NCI-H1092 (cell line): ENCODE measurements at places on chromosomes 1 and 21.

- no peak for DNase-seq
Measured at GRCh38 chr21:45129189-45129923, 55.0 kb downstream of the ADARB1 start.

DNA sequence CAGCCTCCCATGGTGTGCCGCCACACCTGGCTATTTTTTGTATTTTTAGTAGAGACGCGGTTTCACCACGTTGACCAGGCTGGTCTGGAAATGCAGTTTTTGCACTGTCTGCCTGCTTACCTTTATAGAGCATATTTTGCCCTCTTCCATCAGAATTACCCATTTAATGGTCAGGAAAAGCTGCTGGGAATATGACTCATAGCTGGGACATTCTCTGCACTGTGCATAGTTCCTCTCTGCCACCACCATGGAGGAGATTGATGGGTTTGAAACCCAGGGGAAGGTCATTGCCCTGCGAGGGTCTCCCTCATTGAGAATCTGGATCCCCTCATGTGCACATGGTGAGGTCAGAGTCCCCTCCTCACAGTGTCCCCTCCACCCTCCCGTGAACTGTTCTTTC is 32.1 kb downstream of the MX1 start:
- no peak for DNase-seq

GRCh38 chr1:111924786-111925185 is 64.7 kb downstream of the KCND3 start:
- no peak for DNase-seq

DNA sequence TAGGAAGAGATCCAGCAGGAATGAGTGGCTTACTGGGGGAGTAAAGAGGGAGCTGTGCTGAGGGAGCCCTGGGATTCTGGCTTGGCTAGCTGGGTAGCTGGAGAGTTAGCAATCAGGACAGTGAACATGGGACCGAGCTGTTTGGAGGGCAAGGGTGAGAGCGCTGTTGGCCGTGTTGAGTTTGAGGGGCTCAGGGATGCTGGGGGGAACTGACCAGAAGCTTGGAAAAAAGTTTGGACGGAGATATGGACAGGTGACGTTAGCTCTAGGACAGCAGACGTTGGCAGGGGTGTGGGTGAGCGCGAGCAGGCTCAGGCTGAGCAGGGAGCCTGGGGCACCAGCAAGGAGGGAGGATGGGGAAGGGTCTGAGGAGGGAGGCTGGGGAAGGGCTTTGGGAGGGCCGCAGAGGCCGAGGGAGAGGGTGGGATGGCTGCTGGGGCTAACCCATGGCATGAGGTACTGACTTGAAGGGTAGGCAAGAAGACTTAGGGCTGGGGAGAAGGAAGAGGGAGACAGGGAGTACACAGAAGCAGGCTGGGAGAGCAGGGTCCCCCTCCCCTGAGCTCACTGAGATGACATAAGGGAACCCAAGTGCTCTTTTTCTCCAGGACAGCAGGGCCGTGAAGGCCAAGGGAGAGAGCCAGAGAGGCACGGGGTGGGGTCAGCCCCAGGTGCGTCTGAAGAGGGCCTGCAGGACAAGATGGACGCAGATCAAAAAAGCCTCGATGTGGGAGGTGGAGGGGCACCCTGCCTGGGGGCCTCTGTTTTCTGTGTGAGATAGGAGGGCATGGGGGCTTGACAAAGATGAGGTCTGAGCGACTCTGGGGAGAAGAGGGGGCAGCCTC is 8.2 kb downstream of the SH2D2A start:
- DNase-seq = no peak

DNA sequence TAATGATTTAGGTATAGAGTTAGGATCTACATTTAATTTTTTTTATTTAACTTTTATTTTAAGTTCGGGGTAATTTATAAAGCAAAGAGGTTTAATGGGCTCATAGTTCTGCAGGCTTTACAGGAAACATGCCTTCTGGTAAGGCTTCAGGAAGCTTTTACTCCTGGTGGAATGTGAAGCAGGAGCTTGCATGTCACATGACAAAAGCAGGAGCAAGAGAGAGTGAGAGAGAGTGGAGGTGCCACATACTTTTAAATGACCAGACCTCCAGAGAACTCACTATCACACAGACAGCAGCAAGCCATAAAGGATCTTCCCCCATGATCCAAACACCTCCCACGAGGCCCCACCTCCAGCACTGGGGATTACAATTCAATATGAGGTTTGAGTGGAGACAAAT is 17.6 kb upstream of the GBP2 start:
- no peak for DNase-seq

DNA sequence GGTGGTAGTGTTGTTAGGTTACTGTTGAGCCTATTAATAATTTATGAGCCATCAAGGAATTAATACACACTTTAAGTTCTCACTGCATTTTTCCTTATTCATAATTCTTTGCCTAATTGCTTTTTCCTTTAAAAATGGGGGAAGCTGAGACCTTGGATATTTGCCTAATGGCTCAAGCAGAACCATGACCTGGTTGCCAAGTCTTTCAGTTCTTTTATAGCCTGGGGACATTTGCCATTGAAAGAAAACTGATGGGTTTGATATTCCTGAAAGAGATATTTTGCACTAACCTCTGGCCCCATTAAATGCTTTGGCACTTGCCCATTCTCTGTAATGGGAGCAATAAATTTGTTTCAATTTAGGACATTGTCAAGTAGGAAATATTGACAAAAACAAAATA is 18.5 kb upstream of the LRRC53 start:
- no peak for DNase-seq

DNA sequence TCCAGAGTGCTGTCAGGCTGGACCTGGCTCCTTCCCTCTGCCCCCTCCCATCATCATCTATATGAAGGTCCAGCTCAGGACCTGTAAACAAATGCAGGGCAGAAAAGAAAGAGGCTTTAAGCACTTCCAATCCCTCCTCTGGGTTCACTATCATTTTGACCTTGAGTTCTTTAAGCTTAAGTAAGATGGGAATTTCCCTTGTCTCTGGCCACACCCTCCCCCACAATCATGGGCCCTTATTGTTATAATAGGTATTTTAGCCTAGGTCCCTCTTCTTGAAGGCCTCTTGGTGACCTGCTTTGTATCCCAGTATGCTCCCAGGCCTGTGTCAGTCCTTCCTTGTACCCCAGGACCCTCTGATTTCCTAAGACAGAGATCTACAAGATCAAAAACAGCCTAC is 45.1 kb upstream of the EPS15 start:
- DNase-seq = no peak

DNA sequence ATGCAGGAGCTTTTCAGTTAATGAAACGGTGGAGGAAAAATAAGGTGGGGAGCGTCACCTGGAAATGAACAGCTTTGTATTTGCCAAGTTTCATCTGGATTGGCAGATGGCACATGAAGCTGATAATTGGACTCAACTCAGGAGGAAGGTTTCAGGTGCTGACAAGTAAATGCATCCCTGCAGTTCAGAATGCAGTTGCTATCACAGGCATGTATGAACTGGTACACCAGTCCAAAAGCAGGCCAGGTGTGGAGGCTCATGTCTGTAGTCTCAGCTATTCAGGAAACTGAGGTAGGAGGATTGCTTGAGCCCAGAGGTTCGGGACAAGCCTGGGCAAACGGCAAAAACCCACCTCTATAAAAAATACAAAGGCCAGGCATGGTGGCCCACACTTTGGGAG is 15.5 kb downstream of the DEGS1 start:
- no peak for DNase-seq

- DNase-seq = no peak
Measured at GRCh38 chr21:46562472-46562871, 42.4 kb downstream of the S100B start.

DNA sequence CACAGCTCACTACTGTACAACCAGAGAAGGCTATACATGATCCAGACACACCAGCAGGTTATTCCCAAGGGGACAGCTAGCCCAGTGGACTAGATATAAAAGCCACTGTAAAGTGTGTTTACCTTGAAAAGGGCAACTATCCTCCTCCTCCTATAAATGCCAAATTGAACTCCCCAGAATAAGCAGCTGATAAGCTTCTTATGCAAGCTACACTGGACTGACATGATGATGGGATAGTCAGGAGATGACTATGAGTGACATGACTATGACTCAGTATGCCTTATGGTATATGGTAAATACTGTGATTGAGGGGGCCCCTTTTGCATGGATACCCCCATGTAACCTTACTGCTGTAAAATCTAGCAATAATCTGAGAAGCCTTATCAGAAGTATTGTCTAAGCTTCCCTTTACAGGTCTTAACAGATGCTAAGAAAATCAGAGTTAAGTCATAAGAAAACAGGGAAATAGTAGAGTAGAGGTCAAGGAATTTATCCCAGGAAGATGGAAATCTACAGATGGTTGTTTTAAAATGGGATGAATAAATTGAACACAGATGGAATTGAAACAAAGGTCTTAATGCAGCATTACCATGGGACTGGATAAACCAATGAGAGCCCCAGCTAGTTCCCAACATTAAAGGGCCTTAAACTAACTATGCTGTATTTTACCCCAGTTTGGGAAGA is 55.8 kb downstream of the TRIM33 start:
- no peak for DNase-seq

DNA sequence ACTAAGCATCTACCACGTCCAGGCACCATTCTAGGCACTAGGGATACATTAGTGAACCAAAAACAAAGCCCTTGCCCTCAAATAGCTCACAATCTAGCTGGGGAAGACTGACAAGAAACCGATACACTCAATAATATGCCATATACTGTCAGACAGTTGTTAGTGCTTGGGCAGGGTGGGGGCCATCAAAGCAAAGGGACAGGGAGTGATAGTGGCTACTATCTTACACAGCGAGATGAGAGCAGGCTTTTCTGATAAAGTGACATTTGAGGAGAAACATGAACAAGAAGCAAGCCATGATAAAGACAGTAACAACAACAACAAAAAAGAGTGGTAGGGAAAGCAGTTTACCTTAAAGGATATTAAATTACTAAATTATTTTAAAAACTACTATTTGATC is 41.1 kb downstream of the ERO1B start:
- DNase-seq = no peak

- DNase-seq = no peak
Measured at GRCh38 chr1:31621847-31622730, 4.6 kb downstream of the HCRTR1 start.

- no peak for DNase-seq
Measured at GRCh38 chr1:235426680-235427079, 59.5 kb downstream of the TBCE start.

DNA sequence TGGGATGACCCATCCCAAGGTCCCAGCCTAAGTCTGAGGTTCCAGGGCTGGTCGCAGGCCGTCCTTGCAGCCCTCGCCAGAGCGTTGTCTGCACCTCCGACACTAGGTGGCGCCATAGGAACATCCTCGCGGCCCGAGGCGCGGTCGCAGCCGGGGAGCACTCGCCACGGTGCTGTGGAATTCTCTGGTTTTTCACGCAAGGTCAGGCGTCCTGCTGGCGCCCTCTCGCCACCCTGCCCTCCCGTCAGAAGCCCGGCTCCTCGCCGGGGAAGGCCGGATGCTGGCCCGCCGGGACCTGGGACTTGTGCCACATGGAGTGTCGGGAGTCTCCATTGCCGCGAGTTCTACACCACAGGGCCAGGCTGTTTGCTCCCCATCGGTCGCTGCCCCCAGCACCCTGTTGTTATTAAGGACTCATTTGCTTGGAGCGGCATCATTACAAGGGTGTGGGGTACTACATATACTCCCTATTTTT is 196.8 kb upstream of the LMO4 start:
- peak; percentile 34 for DNase-seq

- DNase-seq = no peak
Measured at GRCh38 chr21:45094412-45094811, 20.0 kb downstream of the ADARB1 start.

GRCh38 chr1:75999034-75999433 is 66.8 kb upstream of the ASB17 start:
- no peak for DNase-seq

GRCh38 chr21:23809573-23809972 is 1797.7 kb downstream of the MRPL39 start:
- no peak for DNase-seq

DNA sequence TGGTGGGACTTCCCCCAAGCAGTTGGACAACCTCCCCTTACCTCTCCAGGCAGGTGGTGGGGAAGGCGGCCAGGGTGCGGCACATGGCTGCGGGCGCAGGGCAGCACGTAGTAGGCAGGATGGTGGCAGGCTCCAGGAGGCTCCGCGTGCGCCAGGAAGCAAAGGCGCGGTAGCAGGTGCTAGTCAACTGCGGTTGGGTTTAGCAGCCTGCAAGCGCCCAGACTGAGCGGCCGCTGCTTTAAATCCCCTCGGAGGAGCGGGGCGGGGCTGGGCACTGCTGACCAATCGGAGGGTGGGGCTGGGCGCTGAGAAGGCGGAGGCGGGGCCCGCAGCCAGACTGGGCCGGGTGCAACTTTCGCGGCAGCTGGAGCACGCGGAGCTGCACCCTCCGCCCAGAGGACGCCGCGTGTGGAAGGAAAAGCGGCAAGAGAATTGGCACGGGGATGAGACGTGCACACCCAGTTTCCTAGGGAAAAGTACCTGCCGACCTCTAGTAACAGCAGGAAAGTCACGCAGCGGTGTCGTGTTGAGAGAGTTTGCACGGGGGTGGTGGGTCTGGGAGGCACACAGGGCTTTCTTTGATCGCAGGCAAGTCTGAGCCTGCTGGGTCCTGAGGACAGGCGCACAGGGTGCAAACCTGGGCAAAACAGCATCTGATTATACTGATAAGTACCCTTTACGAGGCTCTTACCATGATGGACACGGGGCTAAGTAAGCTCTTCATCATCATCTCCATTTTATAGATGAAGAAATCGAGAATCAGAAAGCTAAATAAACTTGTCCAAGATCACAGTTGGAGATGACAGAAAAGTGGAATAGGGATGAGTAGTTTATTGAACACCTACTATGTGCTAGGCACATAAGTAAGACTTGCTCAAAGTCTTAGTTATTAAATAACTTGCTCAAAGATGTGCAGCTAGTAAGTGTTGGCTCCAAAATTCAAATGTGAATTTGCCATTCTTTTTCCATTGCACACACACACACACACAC is at the start of gene RGS16:
Gene RGS16 (minus strand): TSS at position 215 of the 990 bp plus-strand sequence. CDS start 130 bp downstream, at position 85.
- peak; percentile 96 for DNase-seq

- DNase-seq = no peak
Measured at GRCh38 chr1:30747033-30748008, 10.3 kb downstream of the LAPTM5 start.

GRCh38 chr1:220420726-220421125 is 107.2 kb upstream of the MARK1 start:
- DNase-seq = no peak

DNA sequence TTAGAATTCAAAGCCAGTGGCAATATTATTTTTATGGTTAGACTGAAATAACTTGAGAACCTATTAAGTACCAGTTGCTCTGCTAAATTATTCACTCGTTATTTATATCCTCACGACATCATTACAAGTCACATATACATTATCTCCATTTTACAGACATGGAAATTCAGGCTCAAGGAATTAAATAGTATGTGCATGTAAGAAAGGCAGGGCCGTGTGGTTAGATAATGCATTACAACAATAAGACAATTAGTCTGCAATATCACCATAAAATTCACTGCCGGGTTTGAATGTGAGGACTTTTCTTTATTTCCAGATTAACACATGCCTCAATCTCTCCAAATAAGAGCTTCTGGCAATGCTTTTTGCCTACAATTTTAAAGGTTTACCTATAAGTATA is 523.4 kb downstream of the PTBP2 start:
- DNase-seq = no peak

GRCh38 chr1:110242731-110243130 is 32.6 kb downstream of the KCNC4 start:
- peak; percentile 34 for DNase-seq

- DNase-seq = no peak
Measured at GRCh38 chr1:109933856-109934711, 23.4 kb downstream of the CSF1 start.

- no peak for DNase-seq
Measured at GRCh38 chr1:218499011-218499691, 154.0 kb downstream of the TGFB2 start.

- DNase-seq = no peak
Measured at GRCh38 chr1:84425150-84425896, 27.0 kb downstream of the DNASE2B start.

GRCh38 chr1:67503974-67504373 is 73.8 kb upstream of the SERBP1 start:
- DNase-seq = no peak
